Astrocyte of the hippocampus (primary cell): ENCODE measurements at places on chromosomes 12 and 14.

DNA sequence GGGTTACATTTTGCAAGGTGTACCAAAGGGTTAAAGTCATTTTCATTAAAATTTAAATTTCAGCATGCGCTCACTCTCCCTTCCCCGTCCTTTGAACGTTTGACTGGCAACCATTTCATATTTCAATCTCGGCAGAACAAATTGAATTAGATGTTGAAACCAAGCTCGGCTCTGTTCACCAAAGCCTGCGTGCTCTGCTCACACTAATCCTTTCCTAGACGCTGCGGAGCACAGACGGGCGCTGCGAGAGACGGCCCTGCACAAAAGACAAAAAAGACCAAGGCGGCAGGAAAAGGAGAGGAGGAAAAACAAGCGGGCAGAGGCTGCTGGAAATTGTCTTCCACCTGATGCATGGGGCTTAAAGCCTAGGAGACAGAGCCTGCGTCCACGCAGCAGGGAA, 149.3 kb downstream of the RBM19 start:
- DNase-seq: no peak

- DNase-seq: peak; percentile 87
Measured at GRCh38 chr12:124548854-124549378, 18.5 kb downstream of the NCOR2 start.

DNA sequence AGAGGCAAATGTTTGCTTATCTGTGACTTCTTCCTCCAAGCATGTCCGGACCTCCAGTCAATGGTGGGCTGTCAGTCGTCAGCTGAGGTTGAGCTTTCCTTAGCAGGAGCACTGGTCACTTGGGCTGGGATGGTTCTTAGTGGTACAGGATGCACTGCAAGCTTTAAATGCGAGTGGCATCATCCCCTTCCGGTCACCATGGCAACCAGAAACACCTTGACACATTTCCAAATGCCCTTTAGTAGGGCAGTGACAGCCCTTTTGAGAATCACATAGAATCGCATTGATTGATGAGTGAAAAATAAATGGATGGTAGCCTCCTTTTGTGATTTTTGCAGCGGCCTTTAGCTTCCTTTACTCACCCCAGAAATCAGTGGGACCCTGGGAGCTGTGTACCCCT, 24.1 kb downstream of the NTF3 start:
- DNase-seq: no peak

- peak; percentile 75 for DNase-seq
Measured at GRCh38 chr12:50055831-50056638, 1.4 kb upstream of the ASIC1 start.

GRCh38 chr12:78155546-78155945, 324.9 kb downstream of the NAV3 start:
- DNase-seq: no peak

DNA sequence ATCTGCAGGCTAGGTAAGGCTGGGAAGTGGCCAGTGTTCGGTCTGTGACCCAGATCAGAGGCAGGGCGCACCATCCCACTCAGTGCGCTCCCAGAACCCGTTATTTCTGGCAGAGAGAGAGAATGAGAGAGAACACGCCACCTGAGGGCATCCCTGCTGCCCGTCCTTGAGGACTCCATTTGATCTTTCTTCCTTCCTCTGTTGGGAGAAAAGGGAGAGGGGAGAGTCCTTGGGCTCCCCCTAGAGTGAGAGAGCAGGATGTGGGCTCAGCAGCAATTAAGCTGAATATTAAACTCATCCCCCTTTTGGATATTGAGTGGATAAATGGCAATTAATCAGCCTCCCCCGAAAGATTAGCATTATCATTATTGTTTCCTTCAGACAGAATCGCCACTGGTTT, 70.6 kb downstream of the IFT43 start:
- peak; percentile 7 for DNase-seq

DNA sequence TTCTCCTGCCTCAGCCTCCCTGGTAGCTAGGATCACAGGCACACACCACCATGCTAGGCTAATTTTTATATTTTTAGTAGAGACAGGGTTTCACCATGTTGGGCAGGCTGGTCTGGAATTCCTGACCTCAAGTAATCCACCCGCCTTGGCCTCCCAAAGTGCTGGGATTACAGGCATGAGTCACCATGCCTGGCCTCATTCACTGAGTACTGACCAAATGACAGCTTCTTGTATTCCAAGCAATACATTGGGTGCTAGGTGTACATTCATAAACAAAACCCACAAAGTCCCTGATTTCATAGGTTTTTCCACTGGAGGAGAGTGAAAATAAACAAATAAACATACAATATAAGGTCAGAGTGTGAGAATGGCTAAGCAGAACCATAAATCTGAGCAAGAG, 136.3 kb downstream of the HELB start:
- peak; percentile 68 for DNase-seq

GRCh38 chr12:89239534-89239933, 112.8 kb downstream of the DUSP6 start:
- DNase-seq: no peak

- no peak for DNase-seq
Measured at GRCh38 chr14:24879661-24880386, 170.1 kb downstream of the STXBP6 start.

DNA sequence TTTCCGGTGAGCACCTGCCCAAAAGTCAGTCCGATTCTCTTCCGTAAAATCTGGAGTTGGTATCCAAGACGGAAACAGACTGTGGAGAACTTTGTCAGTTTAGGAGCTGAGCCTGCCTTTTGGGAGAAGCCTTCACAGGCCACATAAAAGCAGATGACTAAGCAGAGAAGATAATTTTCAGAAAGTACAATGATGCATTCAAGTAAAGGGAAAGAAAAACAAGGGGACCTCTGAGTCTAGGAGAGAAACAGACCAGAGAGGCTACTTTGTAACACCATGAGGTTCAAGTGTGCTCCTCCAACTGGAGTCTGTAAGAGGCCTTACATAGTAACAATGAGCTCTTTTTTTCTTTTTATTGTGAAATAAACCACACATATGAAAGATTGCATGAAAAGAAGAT, 21.1 kb downstream of the TMED8 start:
- DNase-seq: no peak

DNA sequence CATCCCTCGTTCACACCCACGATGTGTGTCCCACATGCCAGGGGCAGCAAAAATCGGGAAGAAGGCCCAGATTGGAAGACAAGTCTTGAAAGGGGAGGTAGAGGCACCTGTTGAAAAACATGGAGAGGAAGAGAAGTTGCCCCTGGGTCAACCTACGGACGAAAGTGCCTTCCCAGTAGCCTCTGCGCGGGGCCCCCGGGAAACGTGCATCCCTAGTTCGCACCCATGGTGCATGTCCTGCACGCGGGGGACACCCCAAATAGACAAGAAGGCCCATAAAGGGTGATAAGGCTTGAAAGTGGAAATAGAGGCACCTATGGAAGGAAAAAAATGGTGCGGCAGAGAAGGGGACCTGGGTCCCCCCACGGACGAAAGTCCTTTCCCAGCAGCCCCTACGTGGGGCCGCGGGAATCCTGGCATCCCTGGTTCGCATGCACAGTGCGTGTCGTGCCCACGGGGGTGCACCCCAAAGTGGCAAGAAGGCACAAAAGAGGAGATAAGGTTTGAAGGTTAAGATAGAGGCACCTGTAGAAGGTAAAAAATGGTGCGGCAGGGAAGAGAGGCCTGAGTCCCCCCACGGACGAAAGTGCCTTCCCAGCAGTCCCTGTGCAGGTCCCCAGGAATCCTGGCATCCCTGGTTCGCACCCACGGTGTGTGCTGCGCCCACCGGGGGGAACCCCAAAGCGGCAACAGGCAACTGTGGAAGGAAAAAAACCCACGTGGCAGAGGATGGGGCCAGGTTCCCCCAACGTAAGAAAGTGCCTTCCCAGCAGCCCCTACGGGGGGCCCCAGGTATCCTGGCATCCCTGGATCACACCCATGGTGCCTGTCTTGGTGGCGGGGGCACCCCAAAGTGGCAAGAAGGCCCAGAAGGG, 278.3 kb downstream of the ALG10 start:
- DNase-seq: no peak

DNA sequence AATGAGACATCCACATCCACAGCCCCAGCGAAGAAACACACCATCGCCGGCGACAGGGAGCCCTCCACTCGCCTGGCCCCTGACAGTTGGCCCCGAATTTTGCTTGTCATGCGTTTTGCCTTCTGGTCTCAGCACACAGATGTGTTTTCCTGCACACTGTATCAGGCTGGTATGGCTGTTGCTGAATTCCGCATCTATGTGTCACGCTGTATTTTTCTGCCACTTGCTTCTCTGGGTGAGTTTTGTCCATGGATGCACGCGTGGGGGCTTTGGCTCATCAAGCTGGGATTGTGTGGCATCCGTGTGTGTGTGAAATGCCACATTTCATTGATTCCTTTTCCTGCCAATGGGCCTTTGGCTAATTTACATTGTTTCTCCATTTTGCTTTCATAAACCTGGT, 26.5 kb downstream of the ARL6IP4 start:
- DNase-seq: no peak

DNA sequence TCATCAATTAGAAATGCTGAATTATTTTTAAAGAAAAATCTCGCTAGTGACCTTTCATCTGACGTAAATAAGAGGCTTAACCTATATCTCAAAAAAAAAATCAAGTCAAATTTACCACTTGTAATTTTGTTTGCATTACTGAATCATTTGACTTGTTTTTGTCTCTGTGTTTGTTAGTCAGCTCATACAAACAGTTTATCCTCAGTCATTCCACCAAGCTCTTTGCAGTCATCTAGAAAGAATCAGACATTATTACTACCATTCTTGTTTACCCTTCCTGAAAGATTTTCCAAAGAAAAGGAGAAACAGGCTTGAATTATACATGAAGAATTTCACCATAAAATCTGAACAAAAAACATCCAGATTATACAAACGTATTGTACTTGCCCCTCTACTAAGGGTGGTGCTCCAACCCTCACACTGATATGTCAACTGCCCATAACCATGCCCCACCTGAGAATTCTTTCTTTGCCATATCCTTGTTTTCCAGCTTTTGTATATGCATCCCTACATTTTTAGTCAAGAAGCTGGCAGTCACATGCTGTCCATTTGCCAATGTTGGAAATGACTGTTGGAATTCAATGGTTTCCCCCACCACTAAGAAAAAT, 257.2 kb downstream of the PAWR start:
- no peak for DNase-seq

- no peak for DNase-seq
Measured at GRCh38 chr12:77357655-77358054, 292.3 kb upstream of the E2F7 start.

DNA sequence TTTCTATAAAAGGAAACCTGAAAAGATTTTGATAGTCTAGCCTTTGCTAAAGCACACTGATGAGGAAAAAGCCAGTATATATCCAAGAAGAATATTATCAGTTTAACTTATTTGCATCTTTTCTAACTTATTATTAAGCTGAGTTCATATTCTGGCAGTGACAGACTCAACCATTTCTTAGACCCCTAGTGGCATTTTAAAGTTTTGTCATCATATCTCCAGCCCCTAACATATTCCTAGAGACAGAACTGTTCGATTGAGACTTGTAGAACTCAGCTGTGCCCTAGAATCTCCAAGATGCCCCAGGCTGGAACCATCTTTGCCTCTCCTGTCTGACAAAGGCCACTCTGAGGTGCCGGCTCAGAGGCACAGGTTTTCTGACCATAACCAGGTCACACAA, 365.6 kb downstream of the NELL2 start:
- DNase-seq: no peak

GRCh38 chr12:26331960-26332359, 136.6 kb downstream of the SSPN start:
- no peak for DNase-seq

GRCh38 chr12:118237052-118237665, 101.2 kb downstream of the PEBP1 start:
- no peak for DNase-seq

DNA sequence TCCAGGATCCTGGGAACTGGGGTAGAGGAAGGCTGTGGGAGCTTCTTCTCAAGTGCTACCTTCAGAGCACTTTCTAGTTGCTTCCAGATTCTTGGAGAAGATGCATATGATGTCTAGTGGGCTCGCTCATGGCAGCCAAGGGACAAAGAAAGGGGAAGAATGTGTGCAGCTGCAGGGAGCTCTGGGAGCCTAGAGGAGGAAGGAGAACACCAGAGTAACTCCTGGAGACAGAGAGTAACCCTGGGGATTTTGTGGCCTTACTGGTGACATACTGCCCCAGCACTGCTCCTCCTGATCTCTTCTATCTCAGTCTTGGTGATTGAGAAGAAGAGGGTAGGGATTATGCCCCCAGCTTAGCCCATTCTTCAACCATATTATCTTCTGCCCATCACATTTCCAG, 10.3 kb upstream of the SP7 start:
- no peak for DNase-seq

DNA sequence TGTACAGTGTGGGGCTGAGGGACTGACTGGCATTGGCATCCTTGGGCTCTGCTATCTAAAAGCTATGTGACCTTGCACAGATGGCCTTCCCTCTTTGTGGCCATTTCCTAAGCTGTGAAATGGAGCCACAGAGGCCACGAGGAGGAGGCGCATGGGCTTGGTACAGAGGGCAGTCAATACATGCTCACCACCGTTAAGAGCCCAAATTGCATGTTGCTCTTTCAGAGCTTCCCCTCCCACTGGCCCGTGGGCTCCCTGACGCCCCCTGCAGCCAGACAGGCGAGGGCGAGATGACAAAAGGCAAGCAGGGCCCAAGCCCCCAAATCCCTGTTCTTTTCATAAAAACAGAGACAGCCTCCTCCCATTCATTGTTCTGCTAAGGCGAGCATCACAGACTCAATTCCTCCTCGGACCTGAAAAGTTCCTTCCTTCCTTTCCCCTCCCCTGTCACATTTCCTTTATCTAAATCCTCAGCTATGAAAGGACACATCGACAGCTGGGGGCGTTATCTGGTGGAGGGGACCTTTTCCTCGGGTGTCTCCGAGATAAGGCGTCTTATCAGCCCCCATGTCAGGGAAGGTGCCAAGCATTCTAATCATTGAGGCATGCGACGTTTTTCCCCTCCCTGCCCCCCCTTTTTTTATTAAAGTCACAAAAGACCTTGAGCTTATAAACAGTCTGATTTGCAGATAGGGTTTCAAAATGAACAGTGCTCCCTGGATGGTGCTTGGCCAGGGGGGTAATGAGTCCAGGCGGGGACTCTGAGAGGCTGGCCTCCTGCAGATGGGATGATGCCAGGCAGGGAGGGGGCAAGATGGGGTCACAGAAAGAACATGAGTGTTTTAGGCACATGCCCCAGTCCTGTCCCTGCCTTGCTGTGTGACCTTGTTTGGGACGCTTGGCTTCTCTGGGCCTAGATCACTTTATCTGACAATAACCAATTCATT, 26.4 kb downstream of the FAM222A start:
- DNase-seq: no peak

DNA sequence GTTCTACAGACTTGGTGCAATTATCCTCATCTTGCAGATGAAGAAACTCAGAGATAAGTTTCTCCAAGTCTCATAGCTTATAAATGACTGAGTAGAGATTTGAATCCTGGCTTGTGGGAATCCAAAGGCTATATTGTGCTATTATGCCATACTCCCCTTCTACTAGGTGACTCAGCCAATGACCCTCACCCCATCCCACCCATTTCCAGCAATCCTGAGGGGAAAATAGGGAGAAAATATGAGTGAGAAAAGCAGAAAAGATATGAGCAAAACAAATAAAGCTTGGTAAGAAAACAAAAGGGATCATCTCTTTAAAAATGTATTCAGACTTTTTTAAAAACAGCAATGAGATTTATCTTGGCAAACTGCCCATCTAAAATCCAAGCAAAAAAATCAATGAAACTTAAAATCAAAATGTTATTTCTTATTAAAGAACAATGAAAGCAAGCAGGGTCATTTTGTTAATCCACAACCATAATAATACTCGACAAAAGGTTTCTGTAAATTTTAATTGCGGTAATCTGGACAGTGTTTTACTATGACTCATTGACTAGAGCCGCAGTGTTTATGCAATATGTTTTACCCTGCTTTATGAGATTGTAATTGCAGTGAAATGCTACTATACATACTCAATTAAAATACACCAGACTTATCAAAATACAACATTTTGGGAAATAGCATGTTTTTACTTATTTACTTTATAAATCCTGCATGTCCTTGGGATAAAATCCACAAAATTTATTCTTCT, 13.1 kb upstream of the LGR5 start:
- no peak for DNase-seq
